ENCODE measurements at places on chromosomes 3 and 15.

GRCh38 chr3:80898211-80898610 is 863.2 kb downstream of the GBE1 start:
- DNase-seq: no peak

GRCh38 chr3:178827285-178827856 is 244.2 kb downstream of the ZMAT3 start:
- DNase-seq: no peak

DNA sequence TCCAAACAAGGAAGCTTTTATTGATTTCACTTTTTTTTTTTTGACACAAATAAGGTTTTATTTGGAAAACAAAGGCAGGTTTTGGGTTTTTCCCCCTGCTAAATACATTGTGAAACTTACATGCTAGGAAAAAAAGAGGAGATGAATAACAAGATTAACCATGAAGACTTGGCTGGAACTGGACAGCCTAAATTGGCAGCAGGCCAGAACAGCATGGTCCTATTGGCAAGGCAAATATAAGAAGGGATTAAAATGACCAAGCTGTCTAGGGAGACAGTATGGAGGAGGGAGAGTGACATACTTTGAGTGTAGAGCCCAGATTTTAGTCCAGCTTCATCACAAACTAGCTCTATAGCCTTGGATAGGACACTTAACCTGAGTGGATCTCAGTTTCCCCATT is 63.9 kb upstream of the BBX start:
- no peak for DNase-seq

DNA sequence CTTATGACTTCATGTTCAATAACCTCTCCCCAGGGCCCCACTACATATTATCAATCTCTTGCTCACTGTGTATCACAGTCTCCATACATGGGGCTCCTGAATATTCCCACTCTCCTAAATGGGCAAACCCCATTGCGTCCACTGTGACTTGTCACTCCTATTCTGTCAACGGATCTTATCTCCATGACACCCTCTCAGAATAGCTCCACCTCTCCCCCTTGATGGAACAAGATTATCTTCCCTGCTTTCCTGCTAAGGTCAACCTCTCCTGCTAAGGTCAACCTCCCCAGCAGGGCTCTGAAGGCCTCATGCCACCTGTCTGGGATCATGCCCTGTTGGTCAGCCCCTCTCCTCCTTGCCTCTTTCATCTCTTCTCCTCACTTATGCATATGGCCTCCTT is 1.8 kb downstream of the CLDN18 start:
- no peak for DNase-seq

DNA sequence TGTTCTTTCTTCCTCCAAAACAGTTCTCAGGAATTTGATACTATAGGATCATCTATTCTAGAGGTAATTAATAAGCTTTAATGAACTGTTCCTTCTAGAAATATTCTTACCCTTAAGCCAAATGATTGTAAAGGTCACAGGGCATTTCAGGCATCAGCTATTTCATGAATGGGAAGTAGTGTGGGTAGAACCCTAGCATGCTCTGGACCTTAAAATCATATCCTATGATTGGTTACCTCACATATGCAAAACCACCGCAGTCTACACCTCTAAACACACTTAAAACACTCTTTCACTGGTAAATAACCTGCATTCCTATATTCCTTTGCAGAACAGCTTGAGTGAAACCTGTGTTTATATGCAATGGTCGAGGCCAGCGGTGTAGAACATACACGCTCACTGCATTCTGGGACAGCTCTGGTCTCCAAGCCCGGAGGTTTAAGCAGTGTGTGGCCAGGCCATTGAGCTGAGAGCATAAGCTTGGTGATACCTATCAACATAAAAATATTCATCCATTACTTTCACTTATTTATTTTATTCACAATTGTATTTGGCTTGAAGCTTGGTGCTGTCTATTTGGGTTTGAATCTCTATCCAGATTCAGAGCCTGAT is 87.7 kb upstream of the RASGRP1 start:
- no peak for DNase-seq

GRCh38 chr3:71172951-71173350 is 410.6 kb downstream of the FOXP1 start:
- DNase-seq: no peak

GRCh38 chr15:28986108-28986507 is 100.3 kb downstream of the APBA2 start:
- DNase-seq: no peak

GRCh38 chr3:75342425-75342824 is 321.7 kb upstream of the FRG2C start:
- no peak for DNase-seq

GRCh38 chr15:26179906-26180305 is 316.8 kb upstream of the ATP10A start:
- no peak for DNase-seq

DNA sequence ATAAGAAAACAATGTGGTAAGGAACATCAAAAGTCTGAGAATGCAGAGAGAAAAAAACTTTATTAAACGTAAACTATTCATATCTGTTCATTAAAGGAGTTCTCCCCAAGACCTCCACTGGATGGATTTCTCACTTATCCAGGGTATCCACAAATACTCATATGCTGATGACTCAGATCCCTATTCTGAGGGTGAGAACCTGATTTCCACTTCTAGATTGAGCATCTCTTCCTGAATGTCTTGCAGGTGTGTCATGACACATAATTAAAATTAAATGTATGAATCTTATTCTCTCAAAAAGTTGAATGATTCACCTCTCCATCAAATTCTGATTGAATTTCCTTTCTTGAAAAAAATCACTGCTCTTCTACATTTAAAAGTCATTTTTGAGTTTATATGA is 199.9 kb downstream of the MFSD1 start:
- DNase-seq: no peak

- no peak for DNase-seq
These were observed 145.0 kb downstream of the NEK10 start for GRCh38 chr3:27224197-27224596.

DNA sequence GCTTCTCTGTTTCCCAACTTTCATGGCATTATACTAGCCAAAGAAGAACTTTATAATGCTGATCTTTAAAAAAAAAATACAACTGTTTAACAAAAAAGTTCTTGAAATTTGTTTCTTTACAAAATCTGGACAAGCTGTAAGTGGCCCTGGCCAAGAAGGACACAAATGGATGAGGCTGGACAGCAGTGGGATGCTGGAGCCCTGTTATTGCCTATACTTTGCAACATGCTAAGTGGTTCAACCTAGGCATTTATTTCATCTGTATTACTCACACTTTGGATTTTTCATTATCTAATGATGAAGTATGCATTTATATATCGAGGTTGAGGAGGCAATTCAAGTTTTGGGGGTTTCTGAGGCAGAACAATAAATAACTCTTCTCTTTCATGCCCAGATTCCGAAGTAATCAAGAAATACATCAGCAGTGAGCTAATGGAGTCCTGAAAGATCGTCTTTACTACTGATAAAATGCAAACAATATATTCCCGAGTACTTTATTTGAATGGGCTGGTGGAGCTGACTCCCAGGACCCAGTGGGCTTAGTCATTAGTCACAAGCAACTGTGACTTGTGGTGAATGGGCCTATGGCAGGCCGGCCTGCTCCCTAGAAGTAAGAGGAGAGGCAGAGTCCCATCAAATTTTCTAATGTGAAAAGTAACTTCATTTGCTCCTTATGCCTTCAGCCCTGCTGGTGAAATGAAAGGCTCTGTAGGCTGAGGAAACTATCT is 177.3 kb upstream of the DPH6 start:
- no peak for DNase-seq

DNA sequence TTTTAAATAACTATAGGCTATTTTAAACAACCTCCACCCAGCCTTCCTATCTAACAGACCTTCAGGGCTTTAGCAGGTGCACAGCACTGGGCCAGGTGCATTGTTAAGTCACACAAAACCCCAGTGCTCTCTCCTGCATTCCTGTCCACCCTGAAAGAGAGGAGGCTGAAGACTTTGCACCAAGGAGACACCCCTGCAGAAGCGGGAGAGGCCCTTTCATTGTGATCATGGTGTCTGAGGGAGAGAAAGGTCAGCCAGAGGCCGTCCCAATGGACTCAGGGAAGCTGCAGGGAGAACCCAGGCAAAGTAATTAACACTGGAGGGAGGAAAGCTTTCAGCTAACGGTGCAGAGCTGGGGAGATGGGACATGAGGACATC is 5.2 kb downstream of the LRIG1 start:
- DNase-seq: no peak

GRCh38 chr3:149632225-149632624 is 25.6 kb downstream of the WWTR1 start:
- DNase-seq: no peak

DNA sequence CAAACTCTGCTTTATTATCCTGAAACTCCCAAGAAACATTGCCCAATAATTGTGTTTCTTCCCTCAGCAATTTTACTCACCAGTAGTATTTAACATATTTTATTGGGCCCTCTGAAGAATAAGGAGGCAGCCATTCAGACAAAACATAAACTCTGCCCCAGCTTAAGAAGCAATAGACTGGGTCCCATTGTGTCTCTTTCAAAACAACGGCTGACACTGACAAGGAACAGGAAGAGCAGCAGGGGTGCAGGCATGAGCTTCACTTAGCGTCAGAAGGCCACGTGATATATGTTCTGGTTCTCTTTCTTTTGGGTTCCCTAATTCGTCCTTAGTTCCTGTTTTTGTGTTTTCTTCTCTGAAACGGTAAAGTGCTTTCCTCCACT is 242.3 kb downstream of the FHIT start:
- DNase-seq: no peak

DNA sequence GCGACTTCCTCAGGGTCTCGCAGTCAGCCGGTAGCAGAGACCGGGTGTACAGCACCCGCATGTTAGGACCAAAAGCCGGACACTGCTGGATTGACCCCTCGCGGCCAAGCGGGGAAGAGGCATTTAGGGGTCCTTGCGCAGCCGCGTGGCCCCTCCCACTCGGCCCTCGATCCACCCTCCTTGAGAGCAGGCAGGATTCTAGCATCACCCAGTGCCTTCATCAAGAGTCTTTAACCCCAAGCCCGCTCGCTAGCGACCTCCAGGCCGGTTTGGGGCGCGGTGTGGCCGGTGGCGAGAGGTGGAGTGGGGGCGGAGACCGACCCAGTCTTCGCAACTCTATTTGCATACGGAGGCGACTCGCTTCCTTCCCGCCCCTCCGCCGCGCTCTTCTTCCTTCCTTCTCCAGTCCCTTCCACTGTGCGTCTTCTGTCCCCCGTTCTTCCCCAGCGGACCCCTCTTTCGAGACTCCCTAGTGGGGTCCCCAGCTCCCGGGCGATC is at the start of gene ST6GAL1:
ST6GAL1 (plus strand) TSS at position 384 of the 498 bp plus-strand sequence. CDS start 112,178 bp downstream, outside the sequence.
- DNase-seq: peak; percentile 81

- DNase-seq: no peak
These were observed 40.4 kb upstream of the IQSEC1 start for GRCh38 chr3:13113346-13114330.

DNA sequence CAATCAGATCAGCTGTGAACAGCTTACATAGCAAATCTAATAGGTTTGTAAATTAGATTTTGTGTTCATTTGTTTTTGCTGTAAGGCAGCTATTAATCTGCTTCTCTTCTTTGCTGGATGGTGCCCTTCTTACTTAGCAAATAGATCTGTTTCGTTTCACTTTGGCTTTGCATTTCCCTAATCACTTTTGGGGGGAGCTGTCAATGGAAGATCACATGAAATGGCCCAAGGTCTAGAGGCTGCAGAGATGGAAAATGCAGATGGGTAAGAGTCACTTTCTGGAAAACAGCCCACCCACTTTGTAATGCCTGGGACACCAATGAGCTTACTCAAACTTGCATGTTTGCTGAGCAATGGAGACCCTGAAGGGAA is 36.4 kb downstream of the ST8SIA2 start:
- DNase-seq: no peak

- DNase-seq: no peak
These were observed 746.3 kb downstream of the FHIT start for GRCh38 chr3:60504827-60505457.

GRCh38 chr3:65245133-65246063 is 557.6 kb upstream of the ADAMTS9 start:
- DNase-seq: no peak

GRCh38 chr15:28982886-28983285 is 97.1 kb downstream of the APBA2 start:
- no peak for DNase-seq
